ENCODE measurements at places on chromosomes 7 and 10.

DNA sequence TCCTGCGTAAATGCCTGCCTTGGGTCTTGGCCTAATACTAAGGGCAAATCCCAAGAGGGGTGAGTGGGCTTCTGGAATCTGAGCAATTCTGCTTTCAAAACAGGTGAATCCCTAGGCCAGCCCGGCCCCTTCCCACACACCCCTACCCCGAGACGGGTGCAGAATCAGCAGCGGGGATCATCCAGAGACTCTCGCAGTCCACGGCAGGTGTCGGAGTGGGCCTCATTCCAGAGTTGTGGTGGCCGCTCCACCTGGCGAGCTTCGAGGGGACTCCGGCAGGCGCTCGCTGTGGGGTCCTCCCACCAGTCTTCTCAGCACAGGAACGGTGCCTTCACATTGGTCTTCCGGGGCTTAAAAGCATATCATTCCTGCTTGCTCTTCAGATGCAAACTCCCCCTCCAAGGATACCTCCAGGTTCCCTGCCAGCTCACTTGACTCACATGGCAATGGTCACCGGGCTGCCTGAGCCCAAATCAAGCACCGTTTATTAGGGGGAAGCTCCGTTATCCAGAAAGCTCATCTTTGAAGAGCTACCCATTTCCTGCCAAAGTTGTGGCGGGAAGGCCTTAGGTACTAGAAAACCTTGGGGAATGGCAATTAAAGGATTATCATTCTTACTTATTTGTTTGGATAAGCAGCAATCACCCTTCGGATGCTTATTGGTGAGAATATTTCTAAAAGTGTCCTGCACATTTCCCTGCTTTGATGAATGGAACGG lies 67.6 kb downstream of the PRKAG2 start:
- no peak for DNase-seq

GRCh38 chr7:1431226-1431625 lies 28.0 kb downstream of the MICALL2 start:
- DNase-seq, result no peak

- DNase-seq, result no peak
Measured at GRCh38 chr7:121500360-121501058, 104.4 kb upstream of the FAM3C start.

- no peak for DNase-seq
Measured at GRCh38 chr7:13179011-13179582, 491.7 kb downstream of the ARL4A start.

- peak; percentile 61 for DNase-seq
Measured at GRCh38 chr10:74189999-74190421, 39.0 kb downstream of the ADK start.

- DNase-seq, result no peak
Measured at GRCh38 chr10:131972474-131973071, 9.2 kb downstream of the BNIP3 start.

DNA sequence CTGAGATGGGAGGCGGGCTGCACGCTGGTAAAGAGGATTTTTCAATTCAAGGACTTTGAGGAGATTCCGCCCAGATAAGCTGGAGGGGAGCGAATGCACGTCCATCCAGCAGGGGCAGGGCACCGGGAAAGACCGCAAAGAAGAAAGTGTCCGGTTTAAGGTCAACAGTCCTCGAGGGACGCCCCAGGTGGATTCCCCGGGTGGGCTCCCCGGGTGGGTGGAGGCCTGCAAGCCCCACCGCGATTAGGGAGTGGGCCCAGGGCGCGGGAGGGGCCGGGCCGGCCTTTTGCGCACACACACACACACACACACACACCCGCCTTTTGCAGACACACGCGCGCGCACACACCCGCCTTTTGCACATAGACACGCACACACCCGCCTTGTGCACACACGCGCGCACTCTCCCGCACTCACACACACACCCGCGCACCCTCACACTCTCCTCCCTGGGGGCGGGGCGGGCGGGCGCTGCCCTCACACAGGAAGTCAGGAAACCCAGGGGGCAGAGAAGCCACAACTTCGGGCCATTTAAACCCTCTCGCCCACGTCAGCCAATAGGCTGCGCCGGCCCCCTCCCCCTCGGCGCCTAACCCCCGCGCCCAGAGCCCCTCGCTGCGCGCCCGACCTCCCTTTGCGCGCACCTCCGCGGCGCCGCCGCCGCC lies 615 bp downstream of the ARHGAP12 start:
- DNase-seq, result peak; percentile 47

GRCh38 chr7:126685018-126685573 lies 567.6 kb downstream of the GRM8 start:
- DNase-seq, result no peak

- no peak for DNase-seq
Measured at GRCh38 chr7:35856175-35856574, 55.3 kb downstream of the SEPTIN7 start.

- DNase-seq, result no peak
Measured at GRCh38 chr7:90222811-90223725, 11.5 kb downstream of the STEAP2 start.

DNA sequence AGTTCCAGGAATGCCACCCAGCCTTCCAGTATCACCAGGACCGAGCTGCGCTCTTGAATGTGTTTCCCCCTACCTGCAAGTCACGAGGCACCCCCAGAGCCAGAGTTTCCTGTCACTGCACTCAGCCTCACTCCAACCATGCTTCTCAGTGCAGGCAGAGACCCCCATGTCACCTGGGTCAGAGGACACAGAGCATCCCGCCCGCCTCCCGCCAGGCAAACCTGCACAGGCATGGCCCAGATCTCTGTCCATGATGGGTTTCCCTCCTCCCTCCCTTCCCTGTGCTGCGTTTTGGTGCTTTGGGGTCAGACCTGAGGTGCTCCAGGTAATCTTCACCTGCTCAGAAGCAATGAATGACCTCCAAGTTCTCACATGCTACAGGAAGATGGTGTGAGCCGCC lies 3.1 kb upstream of the RET start:
- DNase-seq, result no peak

GRCh38 chr10:86191686-86192085 lies 174.9 kb downstream of the GRID1 start:
- DNase-seq, result no peak

GRCh38 chr7:105742787-105743186 lies 133.6 kb downstream of the ATXN7L1 start:
- DNase-seq, result no peak

DNA sequence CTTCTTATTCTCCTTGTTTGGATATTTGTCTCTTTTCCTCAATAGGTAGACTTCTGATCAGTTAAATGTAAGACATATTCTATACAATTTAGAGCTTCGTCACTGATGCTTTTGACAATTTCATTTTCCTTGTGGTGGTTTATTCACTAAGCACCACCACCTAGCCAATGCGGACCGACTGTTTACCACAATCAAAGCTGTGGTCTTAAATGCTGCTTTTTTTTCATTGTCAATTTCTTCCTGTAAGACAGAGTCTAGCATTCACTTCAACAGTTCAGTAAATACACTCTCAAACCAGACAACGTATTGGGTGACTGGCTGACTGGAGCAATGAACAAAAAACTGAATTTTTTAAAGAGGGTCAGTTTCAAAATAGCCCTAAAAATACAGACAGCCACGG lies 239.0 kb downstream of the DNAJB6 start:
- DNase-seq, result no peak

- no peak for DNase-seq
Measured at GRCh38 chr10:30503700-30504266, 69.8 kb downstream of the MAP3K8 start.

GRCh38 chr7:70470746-70471145 lies 661.2 kb upstream of the GALNT17 start:
- no peak for DNase-seq

- no peak for DNase-seq
Measured at GRCh38 chr10:112294169-112294568, 11.0 kb downstream of the TECTB start.

GRCh38 chr10:101145145-101145544 lies 14.0 kb downstream of the TLX1 start:
- DNase-seq, result no peak

DNA sequence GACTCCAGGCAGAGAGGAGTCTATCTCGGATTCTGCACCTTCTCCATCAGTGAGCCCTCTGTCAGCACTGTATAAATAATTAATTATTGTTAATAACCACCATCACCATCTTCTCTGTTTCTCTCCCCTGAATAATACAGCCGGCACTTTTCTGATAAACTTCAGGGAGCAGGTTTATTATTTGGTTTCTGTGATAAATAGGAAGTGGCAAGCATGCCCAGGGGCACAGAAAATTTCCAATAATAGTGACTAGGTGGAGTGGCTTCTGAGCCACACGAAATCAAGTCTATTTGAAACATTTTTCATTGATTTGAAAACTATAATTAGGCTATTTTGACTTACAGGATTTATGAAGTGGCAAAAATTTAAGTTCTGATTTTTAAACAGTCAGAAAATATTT lies 186.8 kb upstream of the TMEM229A start:
- DNase-seq, result no peak

GRCh38 chr10:121337427-121337826 lies 260.8 kb downstream of the FGFR2 start:
- DNase-seq, result no peak

DNA sequence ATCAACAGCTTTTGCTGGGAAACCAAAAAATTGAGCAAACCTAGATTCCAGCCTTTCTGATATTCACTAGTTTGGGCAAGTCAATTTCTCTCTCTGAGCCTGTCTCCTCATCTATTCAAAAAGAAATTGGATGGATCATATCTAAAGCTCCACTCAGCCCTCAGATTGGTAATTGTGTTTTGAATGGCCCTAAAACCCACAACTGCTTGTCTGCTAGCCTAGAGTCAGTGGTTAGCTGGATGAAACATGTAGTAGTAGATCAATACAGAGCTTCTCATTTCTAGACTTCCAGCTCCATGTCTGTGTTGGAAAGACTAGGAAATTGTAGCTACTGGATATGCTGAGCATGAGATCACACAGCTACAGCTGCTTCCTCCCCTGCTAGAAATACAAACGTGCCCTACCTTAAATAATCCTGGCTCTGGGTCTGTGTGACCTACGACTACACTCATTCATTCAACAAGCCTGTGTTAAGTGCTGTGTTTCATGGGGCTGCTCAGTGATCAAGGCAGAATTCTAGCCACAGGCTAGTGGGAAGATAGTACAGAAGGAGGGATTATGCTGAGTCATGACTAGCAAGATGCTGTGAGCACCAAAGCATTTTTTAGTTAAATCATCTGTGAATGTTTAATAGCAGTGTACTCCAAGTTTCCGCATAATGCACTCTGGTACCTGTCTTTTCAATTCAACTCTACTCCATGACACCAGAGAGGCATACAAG lies 15.7 kb downstream of the DNTT start:
- no peak for DNase-seq

- no peak for DNase-seq
Measured at GRCh38 chr10:10919976-10920375, 97.7 kb upstream of the CELF2 start.

DNA sequence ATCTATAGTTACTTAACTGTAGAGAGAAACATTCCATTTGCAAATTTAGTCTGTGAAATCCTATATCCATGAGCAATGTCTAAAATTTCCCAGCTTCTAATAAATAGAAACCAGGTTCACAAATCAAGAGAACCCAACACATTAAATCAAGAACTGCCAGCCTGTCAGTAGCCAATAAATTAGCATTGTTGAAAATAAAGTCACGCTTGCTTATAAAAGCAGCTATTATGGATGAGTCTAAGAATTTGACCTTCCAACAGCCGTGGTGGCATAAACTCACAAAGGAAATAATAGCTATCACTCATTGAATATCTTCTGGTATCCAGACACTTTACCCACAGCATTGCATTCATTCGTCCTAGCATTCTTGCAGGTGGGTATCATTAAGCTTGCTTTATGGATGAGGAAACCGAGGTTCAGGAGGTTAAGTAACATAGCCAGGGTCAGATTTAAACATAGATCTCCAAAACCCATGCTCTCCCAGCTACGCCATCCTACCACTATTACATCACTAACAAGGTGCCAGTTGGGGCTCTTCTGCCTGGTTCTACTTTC lies 260.1 kb upstream of the YAE1 start:
- DNase-seq, result no peak

DNA sequence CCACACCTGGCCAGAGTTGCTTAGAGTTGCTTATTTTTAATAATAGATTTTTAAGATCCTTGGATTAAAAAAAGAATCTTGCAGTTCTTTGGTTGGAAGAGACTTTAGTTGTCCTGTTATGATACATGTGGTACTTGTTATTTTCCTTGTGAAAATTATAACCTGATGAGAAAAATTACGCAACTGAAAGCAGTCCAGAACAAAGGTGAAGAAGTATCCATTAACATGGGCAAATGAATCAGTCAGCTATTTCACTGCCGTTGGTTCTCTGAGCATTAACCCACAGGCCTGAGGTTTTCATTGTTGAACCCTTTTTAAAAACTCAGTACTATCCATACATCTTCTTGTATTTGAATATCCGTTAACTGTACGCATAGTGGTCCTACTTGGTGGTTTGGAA lies 68.2 kb downstream of the GALNT11 start:
- no peak for DNase-seq
